Fibroblast of skin of abdomen (primary cell): ENCODE measurements at places on chromosomes 7 and 10.
A peak's percentile ranks its signal among the peaks of the same experiment; 100 is the strongest.

GRCh38 chr7:40202851-40203250, 68.0 kb downstream of the SUGCT start:
- DNase-seq = no peak

DNA sequence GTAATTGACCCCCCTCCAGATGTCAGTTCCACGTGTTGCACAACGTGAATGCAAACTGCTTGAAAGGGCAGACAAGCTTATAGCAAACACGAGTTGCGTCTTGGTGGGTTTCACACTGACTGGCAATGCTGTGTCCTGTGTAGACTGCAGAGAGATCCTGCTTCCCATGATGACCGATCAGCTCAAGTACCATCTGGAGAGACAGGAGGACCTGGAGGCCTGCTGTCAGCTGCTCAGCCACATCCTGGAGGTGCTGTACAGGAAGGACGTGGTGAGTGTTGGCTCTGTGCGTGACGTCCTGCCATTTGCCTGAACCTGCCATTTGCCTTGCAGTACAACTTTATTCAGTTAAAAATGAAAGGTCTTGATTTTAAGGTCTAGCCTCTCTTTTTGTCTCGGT, 71.1 kb downstream of the INSYN2A start:
- no peak for DNase-seq

GRCh38 chr10:127374901-127375300, 174.2 kb upstream of the NPS start:
- no peak for DNase-seq

- DNase-seq = no peak
Measured at GRCh38 chr10:14749070-14749809, 25.5 kb downstream of the FAM107B start.

- DNase-seq = no peak
Measured at GRCh38 chr10:4263601-4263921, 478.6 kb upstream of the KLF6 start.

- no peak for DNase-seq
Measured at GRCh38 chr7:93148727-93149126, 542 bp upstream of the SAMD9L start.

- DNase-seq = no peak
Measured at GRCh38 chr7:155000795-155001194, 2.1 kb downstream of the PAXIP1 start.

DNA sequence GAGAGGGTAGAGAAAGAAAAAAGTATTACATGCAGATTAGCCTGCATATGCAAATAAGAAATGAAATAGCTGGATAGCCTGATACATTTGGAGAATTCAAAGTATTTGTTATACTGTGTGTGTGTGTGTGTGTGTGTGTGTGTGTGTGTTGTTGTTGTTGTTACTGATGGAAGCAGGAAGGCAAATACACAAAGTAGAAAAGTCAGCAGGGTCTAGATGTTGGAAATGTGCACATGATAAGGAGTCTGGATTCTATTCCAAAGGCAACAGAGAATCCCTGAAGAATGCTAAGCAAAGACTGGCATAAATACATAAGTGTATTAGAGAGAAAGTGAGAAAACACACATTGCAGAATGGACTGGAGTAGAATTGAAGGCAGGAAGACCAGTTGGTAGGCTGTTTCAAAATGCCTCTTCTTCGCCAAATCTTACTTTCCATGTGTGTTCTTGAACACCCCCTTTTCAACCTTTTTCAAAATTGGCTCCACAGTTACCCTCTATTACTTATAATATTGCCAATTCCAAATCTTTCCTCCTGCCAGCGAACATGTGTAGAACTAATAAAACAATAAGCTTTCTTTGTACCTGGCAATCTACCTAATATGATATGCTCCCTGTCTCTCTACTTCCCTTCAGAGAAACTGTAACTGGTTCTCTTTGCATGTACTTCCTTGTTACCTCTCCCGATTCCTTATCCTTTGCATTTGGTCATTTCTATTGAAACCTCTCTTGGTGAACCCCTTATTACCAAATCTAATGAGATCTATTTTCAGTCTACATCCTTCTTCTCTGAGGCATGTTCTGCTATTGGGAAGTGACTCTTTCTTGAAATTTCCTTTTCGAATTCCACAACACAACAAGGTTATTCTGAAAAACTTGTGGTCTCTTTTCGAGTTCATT, 6.2 kb downstream of the CPED1 start:
- no peak for DNase-seq

- no peak for DNase-seq
Measured at GRCh38 chr7:90879924-90880323, 283.8 kb downstream of the CDK14 start.

GRCh38 chr7:119096683-119097082, 872.2 kb downstream of the ANKRD7 start:
- no peak for DNase-seq

DNA sequence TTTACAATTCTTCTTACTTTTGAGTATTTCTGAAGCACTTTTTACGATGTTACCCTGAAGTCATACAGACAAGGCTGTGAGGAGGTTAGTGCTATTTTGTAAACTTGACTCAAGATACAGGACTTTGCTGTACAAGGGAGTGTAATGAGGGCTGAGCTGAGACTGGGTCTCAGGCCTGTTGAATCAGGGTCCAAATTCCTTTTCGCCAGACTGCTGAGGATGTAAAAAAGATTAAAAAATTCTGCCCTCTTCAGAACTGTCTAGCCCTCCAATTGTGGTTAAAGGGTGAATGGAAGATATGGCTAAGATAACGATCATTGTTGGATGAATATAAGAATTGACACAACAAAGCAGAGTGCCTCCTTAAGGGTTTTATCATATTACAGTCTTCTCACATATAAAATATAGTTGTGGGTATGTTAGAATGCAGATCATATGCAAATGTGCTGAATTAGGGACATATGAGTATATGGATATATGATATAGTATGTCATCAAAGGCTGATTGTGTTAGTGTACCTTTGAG, 165.4 kb downstream of the SUGCT start:
- DNase-seq = peak; percentile 67

- no peak for DNase-seq
Measured at GRCh38 chr10:132102717-132103110, 37.0 kb downstream of the JAKMIP3 start.

DNA sequence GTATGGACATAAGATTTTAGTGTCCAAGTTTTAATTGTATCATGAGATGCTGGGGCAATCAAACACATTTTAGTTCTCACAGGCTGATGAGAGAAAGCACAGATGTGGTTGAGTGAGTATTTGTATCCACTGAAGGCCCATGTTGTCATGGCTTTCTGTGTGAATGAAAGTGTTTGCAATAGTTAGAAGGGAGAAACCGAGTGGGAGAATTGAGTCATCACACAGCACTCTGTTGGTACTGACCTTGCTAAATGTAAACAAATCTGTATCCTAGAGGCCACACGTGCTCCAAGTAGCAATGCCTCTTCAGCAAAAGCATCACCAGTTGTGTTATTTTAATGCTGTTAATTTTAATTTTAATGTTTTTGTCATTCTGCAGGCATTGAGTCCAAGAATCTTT, 121.2 kb downstream of the EMX2 start:
- peak; percentile 88 for DNase-seq

DNA sequence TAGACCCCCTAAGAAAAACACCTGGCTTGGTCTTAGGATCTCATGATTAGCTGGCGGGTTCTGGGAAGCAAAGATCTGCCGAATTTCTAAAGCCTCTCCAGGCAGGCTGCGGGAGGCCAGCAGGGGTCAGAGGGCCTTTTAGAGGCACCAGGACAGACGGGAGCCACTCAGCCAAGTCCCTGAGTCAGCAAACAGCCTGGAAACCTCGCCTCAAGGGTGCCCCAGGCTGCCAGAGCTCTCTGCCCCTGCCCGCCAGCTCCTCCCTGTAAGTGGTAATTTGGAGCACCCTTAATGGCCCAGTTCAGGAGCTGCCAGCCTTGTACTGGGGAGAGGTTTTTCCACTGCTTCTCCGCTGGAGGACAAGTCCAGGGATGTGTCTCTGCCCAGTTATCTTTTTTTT, 88.7 kb downstream of the HIP1 start:
- no peak for DNase-seq

DNA sequence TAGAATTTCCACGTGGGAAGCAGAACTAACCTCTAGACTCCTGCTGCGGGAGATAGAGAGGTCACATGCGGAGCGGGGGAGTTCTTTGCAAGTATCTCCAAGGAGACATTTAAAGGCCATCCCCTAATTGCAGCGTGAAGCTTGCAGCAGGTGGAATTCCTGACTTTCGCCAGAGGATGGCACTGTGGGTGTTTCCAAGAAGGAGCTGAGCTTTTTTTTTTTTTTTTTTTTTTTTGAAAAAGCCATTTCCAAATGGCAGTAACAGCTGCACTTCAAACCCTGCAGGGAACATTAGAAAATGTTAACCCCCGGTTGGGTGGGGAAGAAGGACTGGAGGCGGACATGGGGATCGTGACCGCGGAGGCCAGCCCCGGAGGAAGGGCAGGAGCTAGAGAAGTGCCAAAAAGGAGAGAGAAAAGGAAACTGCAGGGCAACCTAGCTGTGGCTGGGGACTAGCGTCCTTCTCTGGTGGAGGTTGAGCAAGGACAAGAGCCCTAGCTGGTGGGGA, 487.7 kb downstream of the TYW1 start:
- DNase-seq = peak; percentile 56

- DNase-seq = no peak
Measured at GRCh38 chr10:132541601-132542011, 4.0 kb downstream of the INPP5A start.

DNA sequence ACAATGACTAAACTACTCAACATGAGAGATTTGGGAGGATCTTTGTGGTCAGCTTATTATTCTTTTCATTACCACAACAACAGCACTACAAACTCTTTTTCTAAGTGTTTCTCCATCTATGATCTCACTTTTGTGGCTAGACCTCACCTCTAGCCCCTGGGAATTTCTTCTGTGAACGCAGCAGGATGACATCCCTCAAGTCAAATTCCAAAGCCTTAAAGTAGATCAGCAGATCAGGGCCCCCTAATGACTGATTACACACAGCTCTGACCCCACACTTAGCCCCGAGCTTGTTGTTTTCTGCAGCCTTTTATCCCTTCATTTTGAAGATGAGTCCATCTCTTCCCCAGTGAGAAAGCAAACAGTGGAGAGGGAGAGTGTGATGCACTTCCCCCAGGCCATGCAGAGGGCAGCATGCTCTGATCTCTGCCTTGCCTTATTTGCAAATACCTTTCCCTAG, 27.3 kb downstream of the TFAM start:
- peak; percentile 75 for DNase-seq

DNA sequence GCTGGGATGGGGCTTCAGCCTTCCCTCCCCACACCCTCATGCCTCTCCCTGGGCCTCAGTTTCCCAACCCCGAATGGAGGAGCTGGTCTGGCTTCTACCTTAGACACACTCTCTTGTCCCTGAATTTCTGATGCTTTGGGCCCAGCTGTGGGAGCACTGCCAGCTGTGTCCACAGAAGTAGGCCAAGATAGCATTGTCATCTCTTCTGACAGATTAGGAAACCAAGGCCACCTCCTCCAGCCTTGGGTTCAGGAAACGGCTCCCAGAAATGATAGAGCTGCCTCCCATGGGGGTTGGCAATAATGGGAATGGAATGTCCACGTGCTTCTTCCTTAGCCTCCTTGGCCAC, 1.3 kb downstream of the PPIF start:
- no peak for DNase-seq

GRCh38 chr10:33794460-33794859, 460.0 kb upstream of the NRP1 start:
- no peak for DNase-seq

DNA sequence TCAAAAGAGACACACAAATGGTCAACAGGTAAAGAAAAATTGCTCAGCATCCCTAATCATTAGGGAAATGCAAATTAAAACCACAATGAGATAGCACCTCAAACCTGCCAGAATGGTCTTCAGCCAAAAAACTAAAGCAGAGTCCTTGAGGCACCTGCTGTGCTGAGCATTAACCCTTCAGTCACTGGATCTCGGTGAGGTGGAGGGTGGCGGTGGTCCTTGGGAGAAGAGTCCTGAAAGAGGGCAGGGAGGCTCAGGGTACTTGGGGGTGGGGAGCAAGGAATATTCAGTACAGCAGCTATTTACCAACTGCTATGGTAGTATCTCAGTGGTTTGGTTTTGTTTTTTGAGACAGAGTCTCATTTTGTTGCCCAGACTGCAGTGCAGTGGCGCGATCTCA, 7.1 kb downstream of the KIAA1549 start:
- no peak for DNase-seq

GRCh38 chr10:2828741-2829140, 238.6 kb upstream of the PFKP start:
- DNase-seq = no peak

DNA sequence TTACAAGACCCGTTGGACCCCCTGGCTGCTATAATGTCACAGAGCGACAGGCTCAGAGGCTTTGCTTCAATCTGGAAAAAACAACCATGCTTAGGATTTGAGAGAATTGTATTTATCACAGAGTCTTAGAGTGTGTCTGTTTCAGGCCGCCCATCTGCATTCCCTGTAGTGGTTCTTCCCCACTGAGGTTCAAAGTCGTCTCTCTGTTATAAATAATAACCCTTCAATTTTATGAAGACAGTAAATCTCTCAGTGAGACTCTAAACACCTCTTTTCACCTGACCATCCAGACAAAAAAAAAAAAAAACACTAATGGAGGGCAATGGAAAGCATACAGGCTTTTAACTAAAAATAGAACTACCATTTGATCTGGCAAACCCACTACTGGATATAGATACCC, 565.4 kb upstream of the AUTS2 start:
- no peak for DNase-seq

- DNase-seq = no peak
Measured at GRCh38 chr7:73622909-73623797, 1.2 kb downstream of the MLXIPL start.

GRCh38 chr7:155591055-155591775, 44.9 kb upstream of the CNPY1 start:
- no peak for DNase-seq

DNA sequence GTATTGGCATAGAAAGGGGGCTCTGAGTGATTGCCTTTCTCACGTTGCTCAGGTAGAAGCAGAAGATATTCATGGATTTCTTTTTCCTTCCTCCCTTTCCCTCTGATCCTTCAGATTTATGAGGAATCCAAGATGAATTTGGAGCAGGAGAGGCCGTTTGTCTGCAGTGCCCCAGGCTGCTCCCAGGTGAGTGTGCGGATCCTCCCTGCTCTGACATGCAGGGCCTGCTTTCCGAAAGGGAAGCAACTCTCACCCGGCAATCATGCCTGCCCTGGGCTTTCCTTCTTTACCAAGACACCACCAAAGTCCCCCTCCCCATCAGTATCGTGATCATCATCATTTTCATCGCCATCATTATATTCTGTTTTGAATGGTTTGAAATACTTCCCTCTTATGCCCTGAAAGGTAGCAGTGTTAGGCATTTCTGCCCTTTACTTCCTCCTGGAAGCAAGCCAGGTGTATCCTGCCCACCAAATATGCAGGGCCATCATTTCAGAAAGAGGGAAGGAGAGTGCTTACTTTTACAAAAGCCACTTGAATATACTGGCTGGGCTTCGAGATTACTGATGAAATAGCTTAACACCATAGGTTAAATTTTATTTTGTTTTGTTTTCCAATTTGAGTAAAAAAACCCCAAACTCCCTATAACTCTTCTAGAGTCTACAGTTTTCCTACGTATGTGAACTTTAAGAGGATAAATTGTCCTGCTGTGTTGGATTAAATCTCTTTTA, 75.9 kb downstream of the CREB5 start:
- peak; percentile 24 for DNase-seq

GRCh38 chr10:103583871-103584215, 90.3 kb downstream of the NEURL1 start:
- DNase-seq = no peak

GRCh38 chr10:122499012-122499411, 37.7 kb downstream of the HTRA1 start:
- no peak for DNase-seq
